ENCODE measurements at places on chromosomes 5 and 9.

- no peak for DNase-seq
Measured at GRCh38 chr9:109158651-109159050, 8.4 kb downstream of the FRRS1L start.

GRCh38 chr9:123432331-123433236 is 76.6 kb downstream of the CRB2 start:
- no peak for DNase-seq

DNA sequence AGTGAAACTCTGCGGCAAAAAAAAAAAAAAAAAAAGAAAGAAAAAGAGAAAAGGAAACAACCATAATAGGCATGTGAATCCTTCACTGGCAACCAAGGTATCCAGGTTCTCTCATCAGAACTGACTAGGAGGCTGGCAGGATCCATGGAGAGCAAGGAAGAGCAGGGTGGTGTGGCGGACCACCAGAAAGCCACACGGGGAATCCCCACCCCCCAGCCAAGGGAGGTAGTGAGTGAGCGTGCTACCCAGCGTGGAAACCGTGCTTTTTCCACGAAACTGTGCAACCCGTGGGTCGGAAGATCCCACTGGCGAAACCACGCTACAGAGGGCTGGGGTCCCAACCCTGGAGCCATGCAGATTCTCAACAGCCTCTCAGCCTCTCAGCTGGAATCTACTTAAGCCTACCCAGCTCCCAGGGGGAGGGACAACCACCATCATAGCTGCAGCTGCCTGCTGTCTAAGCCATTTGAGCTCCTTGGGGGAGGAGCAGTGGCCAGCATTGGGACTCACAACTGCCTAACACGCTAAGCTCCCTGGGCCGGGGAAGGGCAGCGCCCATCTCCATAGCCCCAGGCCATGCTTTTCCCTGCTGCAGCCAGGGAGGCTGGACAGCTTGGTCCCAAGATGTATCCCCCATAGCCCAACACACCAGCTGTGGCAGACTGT is 91.6 kb downstream of the PRELID2 start:
- no peak for DNase-seq

DNA sequence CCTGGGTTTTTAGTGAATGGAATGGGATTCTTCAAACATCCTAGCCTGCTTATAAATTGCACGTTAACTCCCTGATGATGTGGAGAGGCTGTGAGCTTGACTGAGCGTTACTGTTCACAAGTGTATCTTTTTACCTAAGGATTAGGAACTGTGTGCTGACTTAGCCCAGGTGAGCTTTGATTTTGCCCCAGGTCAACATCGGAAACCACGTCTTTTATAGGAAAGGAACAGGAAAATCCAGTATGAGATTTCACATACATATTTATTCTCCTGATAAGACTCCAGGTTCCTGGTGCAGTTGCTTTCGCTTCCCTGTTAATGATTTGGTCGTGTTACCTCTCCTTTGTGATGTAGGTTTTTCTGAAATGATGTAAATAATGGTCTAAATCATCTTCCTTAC is 103.2 kb upstream of the BASP1 start:
- DNase-seq, result no peak

DNA sequence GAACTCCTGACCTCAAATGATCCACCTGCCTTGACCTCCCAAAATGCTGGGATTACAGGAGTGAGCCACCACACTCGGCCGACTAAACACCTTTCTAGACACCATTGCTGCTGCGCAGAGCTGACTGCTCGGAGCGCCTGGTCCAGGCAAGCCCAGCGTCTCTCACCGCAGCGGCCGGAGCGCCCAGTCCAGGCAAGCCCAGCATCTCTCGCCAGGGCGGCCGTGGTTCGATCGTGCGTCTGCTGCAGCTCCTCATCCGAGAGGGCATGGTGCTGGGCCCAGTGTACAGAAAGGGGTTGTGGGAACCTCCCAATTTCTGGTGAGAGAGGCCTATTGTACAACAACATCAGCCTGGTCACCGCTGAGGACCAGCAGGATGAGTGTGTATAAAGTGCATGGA is 109.5 kb upstream of the RAPGEF1 start:
- DNase-seq, result no peak

DNA sequence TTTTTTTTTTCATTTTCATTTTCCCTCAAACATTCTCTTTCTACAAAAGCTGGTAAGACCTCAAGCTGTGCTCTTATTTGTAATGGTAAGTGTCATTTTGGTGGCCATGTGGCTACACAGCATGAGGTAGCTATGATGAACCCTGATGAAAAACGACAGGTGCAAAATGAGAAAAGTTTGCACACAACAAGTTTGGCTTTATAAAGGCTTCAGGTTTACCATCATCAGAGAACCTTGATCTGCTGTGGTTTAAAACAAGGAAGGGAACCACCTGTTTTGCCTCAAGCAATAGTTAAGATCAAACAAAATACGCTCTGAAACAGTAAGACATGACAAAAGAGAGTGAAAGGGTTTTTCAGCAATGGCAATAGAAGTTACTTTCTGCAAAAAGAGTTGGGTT is 1124.6 kb upstream of the ACO1 start:
- no peak for DNase-seq

Measured in right kidney (tissue), 9 donors.